ENCODE measurements at places on chromosomes 11 and 22. TPM values are rescaled to one million over a fixed set of nuclear protein-coding genes. Genes with fewer than 3 reads are reported as not detected.

Gene PRG3
- total RNA-seq, result not detected

Gene SLC22A6
- not detected for total RNA-seq

Gene AMBRA1
- 30.8 TPM for total RNA-seq

Gene MTMR2
- total RNA-seq, result 43.1 TPM

Gene SLC37A2
- total RNA-seq, result 6.5 TPM

Gene ZMAT5
- 24.0 TPM for total RNA-seq

Gene B4GAT1
- total RNA-seq, result 40.7 TPM

Gene SLC5A12
- total RNA-seq, result not detected

Gene MMP12
- total RNA-seq, result not detected

Gene TMEM121B
- 0.11 TPM for total RNA-seq

Gene LRRC51
- 2.5 TPM for total RNA-seq

All from uterine smooth muscle cell (primary cell).